Activated T-helper 2 cell treated with anti-CD3 and anti-CD28 coated beads, Interferon-gamma antibody, Interleukin-2, Interleukin-4, amounts not matched to agents 10 μg/mL and 5 μg/mL and 100 μg/mL, durations not matched to agents 14 hours and 24 hours and 36 hours (primary cell): ENCODE measurements at places on chromosomes 16 and 17.
A peak's percentile ranks its signal among the peaks of the same experiment; 100 is the strongest.

- DNase-seq, result peak; percentile 43
These were observed 81.1 kb downstream of the ANKRD11 start for GRCh38 chr16:89409161-89409711.

DNA sequence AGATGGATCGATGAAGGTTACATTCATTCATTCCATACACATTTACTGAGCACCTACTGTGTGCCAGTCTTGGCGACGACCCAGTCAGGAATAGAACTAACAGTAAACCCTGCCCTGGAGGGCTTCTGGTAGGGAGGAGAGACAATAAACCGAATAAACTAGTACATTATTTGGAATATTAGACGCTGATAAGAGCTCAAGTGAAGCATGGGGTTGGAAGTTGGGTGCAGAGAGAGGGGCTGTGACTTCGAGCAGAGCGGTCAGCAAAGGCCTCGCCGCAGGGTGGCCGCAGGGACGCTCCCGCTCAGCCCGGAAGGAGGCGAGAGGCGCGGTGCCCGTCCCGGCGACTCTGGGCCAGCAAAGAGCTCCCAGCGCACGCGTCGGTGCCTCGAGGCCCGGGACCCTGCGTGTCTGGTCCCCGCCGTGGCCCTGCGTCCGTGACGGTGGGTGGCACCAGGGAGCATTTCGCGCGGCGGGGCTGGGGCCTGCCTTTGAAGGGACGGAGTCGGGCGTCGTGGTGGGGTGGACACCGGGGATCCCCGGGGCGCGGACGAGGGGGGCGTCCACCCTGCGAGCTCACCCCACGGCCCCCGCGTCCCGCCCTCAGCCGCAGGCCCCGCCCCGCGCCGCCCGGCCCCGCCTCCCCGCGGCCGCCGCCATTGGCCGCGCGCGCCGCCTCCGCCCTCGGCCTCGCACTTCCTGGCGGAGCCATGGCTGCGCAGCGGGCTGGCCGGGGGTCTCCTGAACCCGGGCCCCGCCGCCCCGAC is at the start of gene KLHL36:
KLHL36 (plus strand) TSS at position 684 of the 767 bp plus-strand sequence. CDS start 2,357 bp downstream, outside the sequence.
- peak; percentile 70 for DNase-seq

- no peak for DNase-seq
These were observed 270.6 kb downstream of the FTO start for GRCh38 chr16:53974484-53975080.

DNA sequence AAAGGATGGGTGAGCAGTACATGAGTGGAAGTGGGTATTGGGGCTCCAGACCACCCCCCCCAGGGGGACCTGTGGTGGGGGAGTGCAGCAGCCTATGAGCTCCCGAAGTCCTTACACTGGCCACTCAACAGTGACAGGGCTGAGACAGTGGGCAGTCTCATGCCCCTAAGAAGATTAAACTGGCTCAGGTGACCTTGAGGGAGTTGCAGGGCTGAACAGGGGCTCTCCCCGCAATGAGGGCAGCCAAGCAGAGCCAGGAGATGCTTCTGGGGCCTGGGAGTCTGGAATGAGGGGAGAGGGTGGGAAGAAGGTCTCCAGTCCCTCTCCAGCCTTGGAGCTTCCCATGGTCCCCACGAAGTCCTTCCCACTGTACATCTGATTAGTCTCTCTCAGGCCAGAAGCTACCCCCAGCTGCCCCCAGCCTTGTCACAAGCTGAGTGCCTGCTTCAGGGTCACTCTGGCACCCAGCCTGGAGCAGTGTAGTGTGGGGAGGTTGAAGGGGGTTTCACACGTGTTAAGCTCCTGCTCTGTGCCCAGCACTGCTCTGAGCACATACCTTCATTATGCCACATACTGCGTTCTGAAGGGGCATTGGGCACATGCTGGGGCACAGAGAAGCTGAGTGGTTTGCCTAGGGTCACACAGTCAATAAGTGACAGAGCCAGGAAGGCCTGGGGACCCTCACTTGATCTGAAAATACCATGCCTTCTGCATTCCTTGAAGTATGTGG is 1.0 kb upstream of the CDH16 start:
- DNase-seq, result no peak

DNA sequence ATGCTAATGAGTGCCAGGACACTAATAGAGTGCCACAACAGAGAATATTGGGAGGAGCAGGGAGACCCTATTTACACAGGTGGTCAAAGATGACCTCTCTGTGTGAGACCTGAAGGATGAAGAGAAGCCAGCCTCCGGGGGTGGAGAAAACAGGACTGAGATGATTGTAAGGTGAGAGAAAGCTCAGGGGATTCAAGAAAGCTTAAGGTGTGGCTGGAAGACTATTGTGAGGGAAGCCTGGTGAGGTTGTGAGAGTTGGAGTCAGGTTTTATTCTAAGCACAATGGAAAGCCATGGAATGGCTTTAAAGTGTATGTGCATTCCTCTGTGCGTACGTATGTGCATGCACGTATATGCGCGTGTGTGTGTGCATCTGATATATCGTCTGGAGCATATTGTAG is 10.4 kb upstream of the MARCHF10 start:
- DNase-seq, result no peak

GRCh38 chr17:7078711-7079110 is 1.3 kb downstream of the CLEC10A start:
- DNase-seq, result no peak

DNA sequence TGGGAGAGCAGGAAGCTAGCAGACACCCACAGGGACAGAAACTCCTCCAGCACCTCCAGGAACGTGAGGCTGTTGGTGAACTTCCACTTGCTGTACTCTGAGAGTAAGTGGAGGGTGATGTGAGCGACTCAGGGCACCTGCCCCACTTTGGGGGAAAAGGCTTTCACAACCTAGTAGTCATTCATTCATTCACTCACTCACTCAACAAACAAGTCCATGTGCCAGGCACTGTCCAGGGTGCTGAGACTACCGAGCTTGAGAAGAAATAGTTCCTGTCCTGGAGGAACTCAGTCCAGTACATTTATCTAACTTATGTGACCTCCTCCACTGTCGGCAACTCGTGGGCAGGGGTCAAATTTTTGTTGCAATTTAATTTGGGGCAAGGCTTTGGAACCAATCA is 26.6 kb downstream of the LGALS9 start:
- DNase-seq, result no peak

DNA sequence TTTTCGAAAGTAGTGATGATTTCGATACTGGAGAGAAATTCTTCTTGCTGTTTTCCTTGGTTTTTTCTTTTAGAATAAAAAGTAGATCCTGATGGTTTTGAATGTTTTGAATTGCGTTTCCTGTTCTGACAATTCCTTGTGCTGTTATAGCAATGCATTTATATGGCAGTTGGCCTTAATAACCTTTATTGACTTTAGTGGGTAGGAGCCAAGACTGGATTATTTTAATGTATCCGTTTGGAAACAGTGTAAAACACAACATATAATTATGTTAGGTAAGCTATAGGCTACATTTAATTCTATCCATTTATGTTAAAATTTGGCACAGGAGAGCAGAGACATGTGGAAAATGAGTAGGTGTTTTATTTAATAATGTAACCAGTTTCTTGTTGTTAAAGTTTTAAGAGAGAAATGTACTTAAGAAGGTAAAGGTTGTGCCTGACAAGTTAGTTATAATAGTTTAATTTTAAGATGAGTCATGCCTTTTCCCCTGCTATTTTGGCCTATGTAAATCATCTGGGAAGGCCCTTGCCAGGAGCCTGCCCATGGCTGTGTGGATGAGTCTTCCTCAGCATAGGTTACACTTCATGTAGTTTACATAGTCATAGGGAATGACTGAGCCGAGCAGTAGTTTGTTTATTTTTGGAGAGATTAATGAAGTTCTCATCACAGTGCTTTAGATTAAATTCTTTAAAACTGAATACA is 189.9 kb downstream of the FTO start:
- DNase-seq, result no peak

DNA sequence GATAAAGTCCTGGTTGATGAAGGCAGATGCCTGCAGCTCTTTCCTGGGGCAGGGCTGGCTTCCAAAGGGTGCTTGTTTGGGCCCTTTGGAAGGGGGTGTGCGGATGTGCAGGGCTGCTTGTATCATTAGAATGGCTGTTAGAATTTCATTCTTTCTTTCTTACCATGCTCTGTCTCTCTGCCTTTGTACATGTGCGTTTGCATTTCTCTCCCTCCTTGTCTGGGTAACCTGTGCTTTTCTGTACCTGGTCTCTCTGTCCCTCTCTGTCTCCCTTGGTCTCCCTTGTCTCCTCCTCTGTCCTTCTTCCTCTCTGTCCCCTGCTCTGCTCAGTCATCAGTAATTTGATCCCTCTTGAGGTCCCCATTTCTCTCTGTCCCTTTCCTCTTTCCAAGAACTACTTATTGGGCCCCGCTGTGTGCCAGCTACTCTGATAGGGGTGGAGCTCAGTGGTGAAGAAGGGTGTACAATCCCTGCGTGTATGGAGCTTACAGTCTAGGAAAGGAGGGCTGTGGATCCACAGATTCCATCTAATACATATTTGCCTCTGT is 69.3 kb downstream of the PLCG2 start:
- no peak for DNase-seq

GRCh38 chr17:48840441-48840840 is 9.6 kb downstream of the CALCOCO2 start:
- no peak for DNase-seq

DNA sequence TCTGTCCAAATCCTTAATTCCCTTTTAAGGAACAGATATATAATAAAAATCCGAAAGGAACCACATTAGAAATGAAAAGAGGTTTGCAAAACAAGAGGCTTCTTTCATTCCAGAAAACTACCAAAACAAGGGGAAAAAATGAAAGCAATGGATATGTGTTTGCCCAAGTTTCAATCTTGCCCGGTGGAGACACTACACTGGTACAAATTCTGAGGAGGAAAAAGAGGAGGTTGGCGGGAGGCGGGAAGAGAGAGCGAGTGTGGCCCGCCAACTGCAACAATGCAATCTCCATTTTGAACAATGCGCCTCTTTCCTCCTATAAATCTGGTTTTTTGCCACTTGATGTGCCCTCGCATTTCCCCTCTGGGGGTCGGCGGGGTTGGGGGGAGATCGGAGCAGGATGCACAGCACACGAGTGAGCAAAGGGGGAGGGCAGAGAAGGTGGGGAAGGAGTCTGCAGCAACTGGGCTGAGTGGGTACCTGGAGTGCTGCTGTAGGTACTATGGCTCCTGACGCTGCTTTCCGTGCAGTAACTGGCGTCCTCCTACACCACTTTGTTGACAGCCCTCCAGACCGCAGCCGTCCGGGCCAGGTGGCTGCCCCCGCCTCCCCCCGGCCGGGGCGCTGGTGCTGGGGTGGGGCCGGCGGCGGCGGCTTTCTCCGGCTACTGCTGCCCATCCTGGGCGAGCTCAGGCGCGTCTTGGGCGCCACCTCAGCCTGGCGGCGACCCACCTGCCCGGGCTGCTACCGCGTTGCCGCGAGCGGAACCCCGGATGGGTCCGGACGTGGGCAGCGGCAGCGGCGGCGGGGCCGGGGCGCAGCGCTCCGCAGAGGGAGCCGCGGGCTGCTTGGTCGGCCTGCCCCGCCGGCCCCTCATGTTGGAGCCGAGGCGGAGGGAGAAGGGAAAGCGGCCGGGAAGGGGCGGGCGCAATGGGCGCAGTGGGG is 93.8 kb upstream of the PLEKHM1 start:
- DNase-seq, result peak; percentile 80

DNA sequence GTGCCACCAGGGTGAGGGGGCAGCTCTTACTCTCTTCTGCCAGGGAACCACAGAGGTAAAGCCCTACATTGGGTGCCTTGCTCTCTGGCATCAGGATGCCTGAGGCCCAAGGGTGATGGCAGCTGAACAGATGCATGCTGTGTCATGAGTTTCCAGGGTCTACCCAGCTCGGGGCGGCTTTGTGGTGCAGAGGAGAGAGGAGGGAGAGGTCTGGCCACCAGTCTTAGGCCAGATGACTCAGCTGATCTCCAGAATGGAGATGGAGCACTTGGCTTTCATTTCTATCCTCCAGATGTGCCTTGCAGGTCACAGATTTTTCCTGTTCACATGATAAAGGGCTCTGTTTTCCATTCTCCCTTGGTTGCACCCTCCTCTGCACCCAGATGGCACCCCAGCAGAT is 23.6 kb upstream of the USP22 start:
- no peak for DNase-seq

- DNase-seq, result peak; percentile 46
These were observed 497 bp downstream of the SMIM5 start for GRCh38 chr17:75633486-75634375.

- no peak for DNase-seq
These were observed 49.6 kb downstream of the PITPNM3 start for GRCh38 chr17:6506679-6507231.

DNA sequence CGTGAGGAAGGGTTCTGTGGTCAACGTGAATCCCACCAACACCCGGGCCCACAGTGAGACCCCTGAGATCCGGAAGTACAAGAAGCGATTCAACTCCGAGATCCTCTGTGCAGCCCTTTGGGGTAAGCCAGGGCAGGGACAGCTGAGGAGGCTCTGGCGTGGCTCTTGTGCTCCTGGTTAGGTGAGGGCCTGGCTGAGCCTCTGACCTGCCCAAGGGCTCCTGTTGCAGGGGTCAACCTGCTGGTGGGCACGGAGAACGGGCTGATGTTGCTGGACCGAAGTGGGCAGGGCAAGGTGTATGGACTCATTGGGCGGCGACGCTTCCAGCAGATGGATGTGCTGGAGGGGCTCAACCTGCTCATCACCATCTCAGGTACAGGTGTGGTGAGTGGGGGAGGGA is 4.2 kb upstream of the C17orf107 start:
- no peak for DNase-seq

DNA sequence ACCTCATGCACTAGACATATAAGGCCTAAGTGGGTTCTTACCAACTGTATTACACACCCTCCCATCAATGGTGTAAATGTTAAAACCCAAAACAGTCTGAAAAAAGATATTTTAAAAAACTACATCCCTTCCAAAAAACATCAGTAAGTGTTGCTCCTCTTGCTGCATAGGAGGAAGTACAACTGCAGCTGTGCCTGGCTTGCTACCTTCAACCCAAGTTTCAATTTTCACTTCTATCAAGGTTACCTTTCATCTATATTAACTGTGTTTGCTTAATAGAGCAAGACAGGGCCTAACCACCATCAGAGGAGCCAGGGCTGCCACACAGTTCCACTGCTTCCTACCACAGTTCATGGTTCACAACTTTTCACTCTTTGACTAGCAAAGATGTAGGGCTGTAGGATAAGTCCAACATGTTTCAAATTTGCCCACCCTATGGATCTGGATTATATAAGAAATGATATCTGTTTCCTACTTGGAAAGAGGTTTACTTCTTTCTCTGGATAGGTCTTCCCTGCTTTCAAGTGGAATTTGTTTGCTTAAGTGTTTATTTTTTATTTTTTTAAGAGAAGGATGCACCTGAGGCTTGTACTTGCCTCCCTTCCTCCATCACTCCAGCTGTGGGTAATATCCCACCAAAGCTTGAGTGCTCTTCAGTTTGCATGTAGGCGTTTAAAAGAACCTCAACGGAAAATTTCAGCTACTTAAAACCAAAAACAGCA is 56.7 kb downstream of the GRB7 start:
- DNase-seq, result no peak

DNA sequence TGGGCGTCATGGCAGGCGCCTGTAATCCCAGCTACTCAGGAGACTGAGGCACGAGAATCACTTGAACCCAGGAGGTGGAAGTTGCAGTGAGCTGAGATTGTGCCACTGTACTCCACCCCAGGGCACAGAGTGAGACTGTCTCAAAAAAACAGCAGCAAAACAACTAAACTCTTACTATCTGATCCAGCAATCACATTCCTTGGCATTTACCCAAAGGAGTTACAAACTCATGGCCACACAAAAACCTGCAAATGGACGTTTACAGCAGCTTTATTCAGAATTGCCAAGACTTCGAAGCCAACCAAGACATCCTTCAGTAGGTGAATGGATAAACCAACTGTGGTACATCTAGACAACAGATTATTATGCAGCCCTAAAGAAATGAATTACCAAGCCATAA is 4.0 kb downstream of the SIAH1 start:
- DNase-seq, result no peak
